Endothelial cell of coronary artery (primary cell): ENCODE measurements at places on chromosomes 3 and 15. TPM values are rescaled to one million over a fixed set of nuclear protein-coding genes. Genes with fewer than 3 reads are reported as not detected.

The CTXND1 gene
- not detected in 2 replicates for total RNA-seq

The RHCG gene
- total RNA-seq: under 0.01 and 0.09 TPM in 2 replicates

The CISH gene
- 0.19 and 0.27 TPM in 2 replicates for total RNA-seq

The SCN11A gene
- total RNA-seq: 0.09 TPM in 1 of 2 replicates, not detected in the other

The FOXL2 gene
- under 0.01 and 0.19 TPM in 2 replicates for total RNA-seq

The TF gene
- total RNA-seq: under 0.01 and 0.36 TPM in 2 replicates

The MKRN3 gene
- total RNA-seq: 1.2 TPM in 1 of 2 replicates, not detected in the other
